ENCODE measurements at places on chromosomes 5 and 9. TPM values are rescaled to one million over a fixed set of nuclear protein-coding genes. Genes with fewer than 3 reads are reported as not detected.

Gene CDH18
- total RNA-seq: not detected

Gene ZNF782
- 4.7 TPM for total RNA-seq

DNA sequence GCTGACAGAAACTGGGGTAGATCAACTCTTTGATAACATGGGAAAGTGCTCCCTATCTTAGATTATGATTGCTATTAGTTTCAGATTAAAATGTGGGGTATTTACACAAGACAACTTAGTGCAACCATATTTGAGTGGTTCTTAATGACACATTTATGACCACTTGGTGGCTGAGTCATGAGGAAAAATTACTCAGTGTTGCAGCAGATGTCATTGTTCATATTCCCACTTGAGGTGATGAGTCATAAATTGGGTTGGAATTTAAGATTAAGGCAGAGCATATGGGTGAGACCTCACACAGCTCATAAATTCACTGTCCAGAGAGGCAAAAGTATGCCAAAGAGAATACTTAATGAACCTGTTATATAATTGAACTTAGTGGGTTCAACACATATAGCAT is 408.3 kb downstream of the DMRT2 start:
- DNase-seq: no peak

DNA sequence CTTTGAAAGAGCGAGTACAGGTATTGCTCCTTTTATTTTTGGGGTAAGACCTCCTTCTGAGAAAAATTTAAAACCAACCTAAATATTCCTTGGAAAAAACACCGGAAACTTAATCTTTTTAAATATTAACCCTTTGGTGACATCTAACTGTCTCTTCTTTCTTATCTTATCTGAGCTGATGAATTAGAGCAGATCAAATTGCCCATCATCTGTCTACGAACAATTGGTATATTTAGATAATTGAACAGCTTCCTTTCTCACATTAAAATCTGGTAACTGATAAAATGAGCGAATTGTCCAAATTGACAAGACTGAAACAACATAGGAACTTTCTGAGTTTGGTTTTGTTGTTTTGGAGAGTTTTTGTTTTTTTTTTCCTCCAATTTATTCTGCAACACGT is 2.0 kb downstream of the ISL1 start:
- no peak for DNase-seq

DNA sequence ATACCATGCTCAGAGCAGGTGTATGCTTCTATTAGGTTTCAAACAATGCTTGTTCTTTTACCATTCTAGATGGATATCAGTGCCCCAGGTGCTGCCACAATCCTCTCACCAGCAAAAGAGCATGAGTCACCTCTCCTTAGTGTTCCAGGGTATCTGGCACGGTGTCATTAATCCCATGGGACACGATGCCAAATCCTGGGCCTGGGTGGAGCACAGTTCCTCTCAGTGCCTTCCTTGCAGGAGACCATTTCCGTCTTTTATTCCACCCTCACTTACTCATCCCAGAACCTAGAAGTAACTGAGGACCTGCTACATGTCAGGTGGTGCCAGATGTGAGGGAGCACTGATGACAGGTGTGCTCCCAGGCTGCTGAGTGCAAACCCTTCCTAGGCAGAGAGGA is 1.3 kb upstream of the OR13J1 start:
- DNase-seq: no peak

DNA sequence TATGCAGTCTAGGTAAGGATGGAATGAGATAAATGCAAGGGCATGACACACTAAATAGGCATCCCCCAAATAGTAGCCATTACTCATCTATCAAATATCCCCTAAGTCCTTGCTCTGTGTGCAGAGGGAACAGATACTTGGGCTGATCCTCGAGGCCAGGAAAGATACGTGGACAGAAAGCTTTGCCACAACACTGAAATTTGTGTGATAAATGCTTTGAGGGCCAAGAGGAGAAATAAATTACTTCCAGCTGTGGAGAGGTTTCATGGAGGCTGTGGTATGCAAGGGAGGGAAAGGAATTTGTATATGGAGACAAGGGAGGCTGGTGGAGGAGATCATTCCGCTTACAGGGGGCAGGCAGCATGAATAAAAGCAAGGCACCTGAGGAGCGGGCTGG is 18.5 kb downstream of the ATOX1 start:
- DNase-seq: no peak

GRCh38 chr5:54551926-54552325 is 34.4 kb downstream of the SNX18 start:
- no peak for DNase-seq

DNA sequence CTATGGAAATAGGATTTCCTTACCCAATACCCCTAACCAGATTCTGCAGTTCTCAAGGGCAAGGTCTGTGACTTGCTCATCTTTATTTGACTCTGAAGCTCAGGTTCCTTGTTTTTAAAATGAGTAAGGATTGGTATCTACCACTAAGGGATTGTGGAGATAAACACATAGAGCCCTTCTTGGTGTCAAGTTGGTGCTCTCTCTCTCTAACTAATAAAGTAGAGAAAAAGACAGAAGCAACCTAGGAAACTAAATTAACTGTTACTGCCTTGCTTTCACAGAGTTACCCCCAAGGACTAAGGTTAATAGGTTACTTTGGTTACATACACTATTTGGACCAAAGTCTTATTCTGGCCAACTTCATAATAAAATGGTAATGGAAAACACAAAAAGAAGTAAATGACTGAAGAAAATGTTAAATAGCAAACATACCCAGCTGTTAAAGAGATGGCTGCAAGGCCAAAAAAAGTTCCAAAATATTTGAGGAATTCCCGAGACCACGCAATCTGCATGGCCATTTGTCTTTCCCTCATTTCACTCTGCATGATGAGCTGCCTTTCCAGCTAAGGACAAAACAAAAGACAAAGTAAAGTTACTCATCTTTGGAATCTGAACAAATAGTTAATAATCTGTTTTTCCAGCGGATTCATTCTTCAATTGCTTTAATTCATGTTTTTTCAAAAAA is 21.8 kb upstream of the RLN1 start:
- DNase-seq: no peak

DNA sequence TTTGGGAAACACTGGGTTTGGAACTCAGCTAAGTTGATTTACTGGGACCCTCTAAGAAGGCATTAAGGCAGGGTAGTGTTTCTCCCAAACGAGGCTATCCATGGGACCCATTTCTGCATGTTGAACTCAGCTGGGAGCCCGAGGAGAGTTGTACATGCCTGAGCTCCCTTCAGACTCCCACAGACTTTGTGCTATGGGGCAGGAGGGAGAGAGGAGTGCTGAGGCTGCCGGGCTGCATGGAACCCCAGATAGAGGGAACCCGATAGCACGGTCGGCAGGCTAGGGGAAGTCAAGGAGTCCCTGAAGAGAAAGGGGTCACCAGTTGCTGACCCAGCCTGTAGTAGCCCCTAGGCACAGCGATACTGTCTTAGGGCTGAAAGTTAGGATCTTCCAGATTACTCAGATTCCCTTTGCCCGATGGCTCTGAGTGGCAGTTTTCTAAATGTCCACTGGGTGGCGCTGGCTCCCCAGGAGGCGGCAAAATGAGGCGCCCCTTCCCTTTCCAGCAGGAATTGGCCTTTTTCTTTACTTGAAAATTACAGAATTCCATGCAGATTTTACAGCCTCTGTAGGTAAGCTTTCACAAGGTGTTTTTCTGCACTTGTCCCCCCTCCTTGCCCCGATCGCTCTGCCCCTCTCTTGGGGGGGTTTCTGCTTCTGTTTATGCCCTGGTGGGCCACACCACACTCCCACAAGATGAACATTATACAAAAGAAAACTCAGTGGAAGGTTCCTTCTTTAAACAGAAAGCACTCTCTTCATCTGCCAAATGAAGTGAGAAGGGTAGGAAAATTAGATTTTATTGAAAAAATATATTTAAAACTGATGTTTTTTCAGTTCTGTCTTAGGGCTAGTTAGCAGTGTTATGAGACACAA is 17.8 kb downstream of the NANS start:
- DNase-seq: peak; percentile 72

Data from activated CD8-positive, alpha-beta T cell treated with anti-CD3 and anti-CD28 coated beads for 36 hours (primary cell).